IPS-NIHi11 (cell line): ENCODE measurements at places on chromosomes 4 and X.

DNA sequence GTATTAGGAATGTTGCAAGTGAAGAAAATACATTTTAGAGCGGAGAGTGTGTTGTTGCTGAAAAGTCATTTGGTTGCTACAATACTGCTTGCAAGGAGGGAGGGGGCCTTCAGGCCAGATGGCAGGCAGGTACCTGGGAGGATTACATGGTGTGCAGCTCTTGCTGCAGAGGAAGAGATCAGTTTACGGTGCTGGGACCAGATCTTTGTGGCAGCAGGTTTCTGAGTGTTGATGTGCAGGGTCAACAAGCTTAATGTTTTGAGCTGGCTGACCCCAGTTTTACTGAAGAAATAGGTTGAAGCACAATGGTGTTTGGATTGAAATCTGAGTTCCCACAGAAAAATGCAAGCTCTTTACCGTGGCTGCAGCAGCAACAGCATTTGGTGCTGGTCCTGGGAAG, 96.4 kb upstream of the DDIT4L start:
- peak; percentile 34 for DNase-seq

DNA sequence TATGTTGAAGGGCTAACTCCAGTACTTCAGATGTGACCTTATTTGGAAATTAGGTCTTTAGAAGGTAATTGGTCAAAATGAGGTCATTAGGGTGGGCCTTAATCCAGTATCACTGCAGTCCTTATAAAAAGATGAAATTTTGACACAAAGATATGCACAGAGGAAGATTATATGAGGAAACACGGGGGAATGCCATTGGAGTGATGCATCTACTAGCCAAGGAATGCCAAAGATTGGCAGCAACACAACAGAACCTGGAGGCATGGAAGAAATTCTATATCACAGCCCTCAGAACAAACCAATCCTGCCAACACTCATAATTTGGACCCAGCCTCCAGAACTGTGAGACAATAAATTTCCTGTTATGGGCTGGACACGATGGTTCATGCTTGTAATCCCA, 17.6 kb downstream of the TRIM61 start:
- DNase-seq: no peak

DNA sequence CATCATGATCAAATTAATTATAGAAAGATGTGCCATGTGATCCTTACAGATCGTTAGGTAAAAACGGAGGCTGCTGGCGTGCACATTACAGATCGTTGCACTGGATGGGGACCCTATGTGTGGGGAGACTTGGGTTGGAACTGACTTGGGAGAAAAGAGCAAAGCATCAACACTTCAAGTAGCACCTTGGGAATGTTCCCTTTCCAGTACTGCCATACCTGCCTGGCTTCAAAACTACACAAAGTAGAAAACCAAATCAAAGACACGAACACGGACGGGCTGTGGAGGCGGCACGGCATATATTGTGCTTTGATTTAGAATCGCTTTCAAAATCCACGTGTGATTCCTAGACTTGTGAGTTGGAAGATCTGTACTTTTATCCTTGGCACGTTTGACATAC, 898 bp downstream of the CMC4 start:
- DNase-seq: no peak

- DNase-seq: no peak
These were observed 131.4 kb downstream of the PTTG2 start for GRCh38 chr4:38091636-38092035.

DNA sequence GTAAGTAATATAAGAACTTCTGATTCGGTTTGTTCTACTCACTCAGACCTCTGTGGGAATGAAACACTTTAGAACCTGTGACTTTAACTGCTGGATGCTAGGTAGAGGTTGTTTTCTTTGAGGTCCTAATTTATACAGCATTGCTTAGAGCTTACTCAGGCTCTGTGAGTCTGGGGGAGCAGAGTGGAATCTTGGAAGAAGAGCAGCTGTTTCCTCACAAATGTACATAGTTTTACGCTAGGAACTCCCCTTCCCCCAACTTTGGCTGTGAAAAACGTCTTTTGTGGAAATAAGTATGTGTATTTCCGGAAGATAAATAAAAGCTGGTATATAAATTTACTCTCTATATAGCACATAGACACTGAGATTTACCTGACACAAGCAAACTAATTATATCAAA, 141.4 kb downstream of the NAA11 start:
- no peak for DNase-seq

DNA sequence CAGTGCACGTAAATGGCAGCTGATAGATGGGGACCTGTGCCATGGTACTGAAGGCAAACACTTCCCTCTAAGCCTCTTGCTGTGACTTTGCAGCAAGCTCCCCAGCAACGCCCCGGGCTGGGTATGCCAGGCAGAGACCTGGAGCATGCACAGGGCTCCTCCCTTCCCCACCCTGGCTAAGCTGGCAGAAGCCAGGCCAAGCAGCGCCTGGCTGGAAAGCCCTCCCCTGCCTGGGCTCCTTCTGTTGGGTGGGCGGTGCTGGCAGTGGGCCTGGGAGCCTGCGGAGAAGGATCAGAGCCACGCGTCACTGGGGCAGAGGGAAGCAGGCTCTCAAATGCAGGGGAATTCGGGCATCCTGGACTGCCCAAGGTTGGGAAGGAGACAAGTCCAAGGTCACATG, 3.6 kb downstream of the ATP2B3 start:
- no peak for DNase-seq

DNA sequence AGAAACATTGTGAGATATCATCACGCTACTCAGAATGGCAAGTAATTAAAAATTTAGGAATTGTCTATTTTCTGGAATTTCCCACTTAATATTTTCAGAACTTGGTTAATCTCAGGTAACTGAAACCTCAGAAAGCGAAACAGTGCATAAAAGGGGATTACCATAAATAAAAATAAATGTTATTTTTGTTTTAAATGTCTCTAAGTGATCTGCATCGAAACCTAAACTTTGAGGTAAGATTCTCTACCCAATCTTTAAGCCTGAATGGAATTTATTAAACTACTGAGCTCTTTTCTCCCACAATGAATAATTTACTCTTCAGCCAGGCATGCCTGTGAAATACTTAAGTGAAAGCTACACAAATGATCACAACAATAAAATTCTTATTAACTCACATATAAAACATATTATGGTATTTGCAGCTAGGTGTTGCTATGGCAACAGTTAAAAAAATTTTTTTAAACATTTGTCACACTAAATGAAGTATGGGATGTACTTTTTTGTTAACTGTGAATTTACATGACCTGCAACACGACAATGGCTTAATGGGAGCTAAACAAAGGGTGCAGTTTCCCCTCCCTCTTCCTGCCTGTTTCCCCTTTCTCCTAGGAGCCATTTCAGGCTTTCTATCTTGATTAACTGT, 220.2 kb upstream of the PRPS2 start:
- DNase-seq: no peak

DNA sequence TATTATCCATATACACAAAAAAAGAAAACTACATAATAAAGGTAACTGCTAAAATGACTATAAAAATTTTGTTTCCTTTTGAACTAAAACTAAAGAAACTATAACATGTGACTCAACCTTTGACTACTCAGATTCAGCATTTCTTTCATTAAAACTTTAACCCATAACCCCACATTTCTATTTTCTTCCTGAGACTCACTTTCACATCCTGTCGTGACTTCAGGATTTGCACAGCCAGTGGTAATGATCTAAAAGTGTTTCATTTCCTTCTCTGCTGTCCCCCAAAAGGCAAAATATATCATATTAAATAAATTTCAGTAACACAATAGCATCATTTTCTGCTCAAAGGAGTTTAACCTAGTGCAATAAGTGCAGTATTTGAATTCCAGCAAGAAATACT, 1022.4 kb upstream of the DIAPH2 start:
- no peak for DNase-seq

- no peak for DNase-seq
These were observed 307 bp upstream of the ATRX start for GRCh38 chrX:77786365-77786680.

- DNase-seq: no peak
These were observed 117.4 kb upstream of the NALF2 start for GRCh38 chrX:69386681-69387080.

GRCh38 chr4:7218686-7219085, 26.3 kb downstream of the SORCS2 start:
- DNase-seq: no peak

DNA sequence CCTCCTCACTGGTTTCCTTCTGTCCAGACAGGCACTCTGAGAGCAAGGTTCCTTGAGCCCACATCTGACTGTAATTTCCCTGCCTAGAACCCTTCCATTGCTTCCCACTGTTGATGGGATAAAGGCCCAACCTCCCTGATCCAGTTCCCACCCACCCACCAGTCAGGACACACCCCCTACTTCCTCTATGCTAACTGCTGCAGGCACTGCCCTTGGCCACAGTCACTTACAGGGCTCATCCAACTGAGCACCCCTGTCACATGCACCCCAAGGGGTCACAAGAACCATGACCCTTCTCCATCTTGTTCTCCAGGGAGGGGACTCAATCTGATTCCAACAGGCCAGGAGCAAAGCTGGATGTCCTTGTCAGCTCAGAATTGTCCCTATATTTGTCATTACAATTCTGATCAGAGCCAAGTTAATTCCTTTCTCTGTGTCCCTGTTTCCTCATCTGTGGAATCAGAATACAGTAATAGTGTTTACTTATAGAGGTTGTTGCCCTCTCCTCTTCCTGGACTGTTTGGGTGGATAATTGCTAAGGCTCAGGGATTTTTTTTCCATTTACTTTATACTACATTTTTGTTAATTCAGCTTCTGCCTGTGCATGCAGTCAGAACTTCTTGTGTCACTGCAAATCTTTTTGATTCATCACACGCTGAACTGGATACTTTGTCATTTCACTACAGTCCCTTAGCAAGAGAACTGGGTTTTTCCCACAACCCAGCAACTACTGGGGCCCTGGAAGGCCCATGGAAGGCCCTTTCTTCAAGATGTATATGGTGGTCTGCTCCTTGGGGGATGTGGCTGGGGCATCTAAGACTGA, 105.6 kb upstream of the MAMLD1 start:
- DNase-seq: peak; percentile 12

GRCh38 chr4:111678908-111679307, 466.3 kb upstream of the FAM241A start:
- DNase-seq: no peak

- no peak for DNase-seq
These were observed 440.0 kb downstream of the PCDH7 start for GRCh38 chr4:31160146-31160545.

GRCh38 chrX:72461766-72462165, 110.9 kb downstream of the HDAC8 start:
- no peak for DNase-seq

DNA sequence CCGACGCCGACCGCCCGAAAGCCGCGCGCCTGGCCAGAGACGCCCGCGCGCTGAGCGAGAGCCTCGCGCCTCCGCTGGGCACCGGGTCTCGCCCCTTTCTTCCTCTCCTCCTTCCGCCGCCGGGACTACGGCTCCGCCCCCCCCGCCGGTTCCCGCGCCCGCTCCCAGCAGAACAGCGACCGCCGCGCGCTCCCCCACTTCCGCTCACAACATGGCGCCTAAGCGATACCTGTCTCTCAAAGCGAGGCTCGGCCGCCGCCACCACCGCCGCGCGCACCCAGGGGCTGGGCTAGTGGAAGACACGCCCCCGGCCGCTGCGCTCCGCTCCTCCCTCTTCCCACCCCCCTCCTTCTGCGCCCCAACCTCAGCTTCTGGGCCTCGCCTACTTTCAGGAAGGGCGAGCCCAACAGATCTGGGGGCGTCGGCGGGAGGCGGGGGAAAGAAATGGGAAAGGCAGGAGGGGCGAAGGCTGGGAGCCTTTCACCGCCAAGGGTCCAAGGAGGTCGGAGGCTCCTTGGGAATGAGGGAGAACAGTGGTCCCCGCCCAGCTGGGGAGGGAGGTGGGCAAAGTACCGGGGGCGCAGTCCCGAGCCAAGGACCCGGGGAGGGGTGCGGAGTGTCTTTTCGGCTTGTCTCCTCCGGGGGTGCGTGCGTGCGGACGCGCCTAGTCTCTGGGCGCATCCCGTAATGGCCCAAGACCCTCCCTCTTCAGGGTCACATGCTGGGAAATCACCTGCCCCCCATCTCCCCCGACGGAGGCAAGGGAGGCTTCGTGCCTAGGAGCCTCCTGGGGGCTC, at the start of gene RPS6KA3:
Gene RPS6KA3, minus strand, starts transcription at position 100 of the 797 bp plus-strand sequence. CDS start 277 bp downstream, outside the sequence.
- peak; percentile 82 for DNase-seq

GRCh38 chrX:53686151-53686885, at the start of gene HUWE1:
HUWE1 (minus strand) TSS chrX:53686719; CDS start chrX:53654107, 32,612 bp downstream.
- DNase-seq: peak; percentile 75

DNA sequence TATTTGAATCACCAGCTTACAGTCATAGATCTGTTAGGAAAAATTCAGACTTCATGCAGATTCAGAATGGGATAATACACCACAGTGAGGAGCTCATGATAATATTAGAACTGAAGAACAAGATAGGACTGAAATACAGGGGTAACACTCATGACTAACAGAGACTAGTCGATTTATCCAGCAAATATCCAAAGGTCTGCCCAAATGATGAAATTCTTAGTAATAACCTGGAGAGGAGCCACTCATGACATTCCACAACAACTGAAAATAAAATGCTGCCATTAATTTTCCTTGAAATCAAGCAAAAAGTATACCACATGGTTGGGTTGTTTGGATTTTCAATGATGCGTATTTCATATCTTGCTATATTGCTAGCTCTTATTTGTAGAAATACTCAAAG, 903.7 kb upstream of the ADGRL3 start:
- DNase-seq: no peak

GRCh38 chr4:111631215-111631999, 513.8 kb upstream of the FAM241A start:
- no peak for DNase-seq

DNA sequence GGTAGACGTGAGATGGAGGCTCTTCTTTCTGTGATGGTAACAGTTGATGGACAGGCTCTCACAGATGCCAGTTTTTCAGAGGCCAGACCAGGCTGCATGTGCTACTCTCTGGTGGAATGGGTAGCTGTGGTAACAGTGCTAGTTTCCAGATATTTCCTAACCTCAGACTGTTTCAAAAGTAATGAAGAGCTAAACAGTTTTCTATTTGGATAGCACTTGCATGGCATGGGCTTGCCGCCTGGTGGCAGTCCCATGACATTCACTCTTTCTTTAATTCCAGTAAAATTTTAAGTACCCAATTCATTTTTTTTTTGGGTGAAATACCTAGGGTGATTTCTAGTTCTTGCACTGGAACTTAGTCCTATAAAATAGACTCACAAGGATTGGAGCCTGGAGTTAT, 220.2 kb upstream of the MAD2L1 start:
- peak; percentile 6 for DNase-seq

DNA sequence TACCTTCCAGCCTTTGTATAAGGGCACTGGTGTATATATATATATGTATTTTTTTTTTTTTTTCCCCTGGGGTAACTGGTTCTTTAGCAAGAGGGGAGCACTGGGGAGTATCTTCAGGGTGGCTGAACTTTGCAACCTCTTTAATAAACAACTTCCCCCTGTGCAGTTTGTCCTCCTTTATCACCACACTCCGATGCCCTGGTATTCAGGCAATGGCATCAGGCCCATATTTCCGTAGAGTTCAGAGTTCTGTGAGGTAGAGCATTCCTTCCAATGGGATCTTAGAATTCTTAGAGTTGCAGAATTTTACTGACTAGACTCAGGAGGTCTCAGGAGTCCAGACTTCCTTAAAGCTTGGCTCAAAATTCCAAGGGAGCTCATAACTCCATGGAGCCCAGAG, 24.6 kb downstream of the NYX start:
- no peak for DNase-seq
